COR-L47 (cell line): ENCODE measurements at places on chromosomes 2 and 18.

- DNase-seq: no peak
Observed at GRCh38 chr2:203734276-203734983, 28.0 kb downstream of the CD28 start.

DNA sequence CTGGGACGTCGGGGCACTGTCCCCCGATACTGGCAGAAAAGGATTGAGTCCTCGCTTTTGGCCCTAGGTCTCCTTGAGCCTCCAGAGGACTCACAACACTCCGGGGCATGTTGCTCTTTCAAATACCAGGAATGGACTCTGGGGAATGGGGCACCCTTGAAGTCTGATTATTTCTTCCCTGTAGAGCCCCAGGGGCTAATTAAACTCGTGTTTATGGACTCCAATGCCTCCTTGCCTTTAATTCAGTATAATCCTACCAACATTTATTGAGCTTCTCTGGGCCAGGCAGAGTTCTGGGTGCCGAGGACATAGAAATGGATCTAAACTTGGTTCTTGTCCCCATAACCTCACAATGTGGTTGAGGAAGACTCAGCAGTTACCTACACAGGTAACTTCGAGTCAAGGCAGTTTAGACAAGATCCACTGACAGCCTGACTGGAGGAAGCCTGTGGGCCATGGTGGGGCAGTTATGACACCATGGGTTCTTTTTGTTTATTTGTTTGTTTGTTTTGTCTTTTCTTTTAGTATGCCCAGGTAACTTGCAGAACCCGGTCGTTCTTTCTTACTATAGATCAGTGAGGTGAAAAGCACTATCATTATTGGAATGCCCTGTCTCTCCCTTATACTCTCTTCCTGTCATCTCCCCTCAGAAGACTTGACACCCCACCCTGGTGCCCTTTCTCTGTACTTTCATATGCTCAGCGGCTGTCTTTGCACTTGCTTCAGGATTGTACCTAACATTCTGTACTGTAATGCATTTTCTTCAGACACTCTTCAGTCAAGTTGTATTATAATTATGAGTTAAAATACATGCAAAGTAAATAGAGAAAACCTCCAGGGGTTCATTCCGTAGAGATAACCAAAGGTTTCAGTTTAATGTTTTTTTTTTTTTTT is 3.2 kb downstream of the CFLAR start:
- DNase-seq: peak; percentile 29

GRCh38 chr2:68418419-68418818 is 48.7 kb downstream of the FBXO48 start:
- no peak for DNase-seq

GRCh38 chr2:8169443-8169842 is 512.4 kb upstream of the ID2 start:
- DNase-seq: no peak

DNA sequence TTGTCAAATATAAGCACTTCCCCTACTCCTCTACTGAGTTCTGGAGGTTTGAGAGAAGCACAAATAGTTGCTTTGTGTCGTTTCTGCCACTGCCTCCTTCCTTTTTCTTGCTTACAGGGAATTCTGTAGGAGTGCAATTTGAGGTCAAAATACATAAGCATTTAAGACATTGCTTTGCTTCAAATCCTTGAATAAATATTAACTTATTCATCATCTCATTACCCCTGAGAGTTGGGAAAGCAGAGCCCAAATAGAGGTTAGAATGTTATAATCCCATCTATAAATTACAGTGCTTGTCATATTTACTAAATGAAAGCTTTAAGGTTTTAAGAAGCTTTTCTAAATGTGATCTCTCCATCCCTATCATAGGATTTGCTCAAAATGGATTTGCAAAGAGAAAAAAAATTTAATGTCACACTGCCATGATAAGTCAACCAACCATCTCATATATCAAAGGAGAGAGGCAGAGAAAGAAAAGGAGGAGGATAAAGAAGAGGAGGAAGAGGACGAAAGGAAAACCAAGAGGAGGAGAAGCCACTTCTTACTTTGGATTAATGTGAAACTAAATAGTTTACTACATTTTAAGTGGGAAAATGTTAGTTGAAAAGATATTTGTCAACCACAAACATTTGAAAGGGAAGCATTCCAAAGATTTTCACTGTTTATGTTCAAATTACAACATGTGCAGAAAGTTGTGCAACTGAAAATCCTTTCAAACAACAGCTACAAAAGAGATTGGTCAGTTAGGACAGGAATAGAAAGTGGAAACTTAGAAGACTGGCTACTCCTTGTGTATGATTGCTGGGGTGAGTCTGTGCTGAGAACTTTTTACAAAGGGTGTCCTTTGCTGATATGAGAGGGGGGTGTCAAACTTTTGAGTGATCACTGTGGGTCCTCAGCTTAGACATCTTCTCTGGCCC is 277.3 kb upstream of the FN1 start:
- DNase-seq: no peak

GRCh38 chr2:238645095-238645494 is 202.8 kb upstream of the TWIST2 start:
- no peak for DNase-seq

DNA sequence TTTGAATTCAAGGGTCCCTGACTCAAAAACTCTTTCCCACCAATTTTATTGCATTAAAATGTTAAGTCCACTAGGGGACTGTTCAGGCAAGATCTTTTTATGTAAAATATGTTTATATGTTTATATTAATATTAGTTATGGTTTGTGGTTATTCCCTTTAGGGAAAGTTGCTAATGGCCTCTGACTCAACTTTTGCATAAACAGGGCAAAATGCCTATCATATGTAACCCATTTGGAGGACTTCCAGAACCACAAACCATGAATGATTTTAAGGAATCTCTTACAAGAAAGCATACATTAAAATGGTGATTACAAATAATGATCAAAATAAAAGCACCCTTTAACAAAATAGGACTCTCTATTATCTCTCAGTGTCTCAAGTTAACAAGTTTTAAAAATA is 1484.5 kb upstream of the ZEB2 start:
- DNase-seq: no peak

- DNase-seq: no peak
Observed at GRCh38 chr2:11697103-11697871, 27.3 kb upstream of the NTSR2 start.

DNA sequence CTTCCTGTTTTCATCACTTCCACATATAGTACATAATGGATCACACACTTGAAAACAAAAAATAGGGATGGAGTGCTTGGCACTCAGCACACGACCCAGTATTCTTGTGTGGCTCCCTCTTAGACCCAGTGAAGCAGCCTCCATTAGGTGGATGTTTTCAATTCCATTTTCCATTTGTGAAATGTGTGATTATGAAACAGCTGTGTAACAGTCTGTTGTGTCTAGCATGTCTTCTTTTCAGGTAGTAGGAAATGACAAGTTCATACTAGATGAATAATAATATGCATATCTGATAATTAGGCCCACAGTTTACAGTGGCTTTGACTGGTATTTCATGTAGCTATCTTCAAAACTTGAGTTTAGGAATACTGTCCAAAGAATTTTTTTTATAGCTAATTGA is 35.5 kb downstream of the EML6 start:
- no peak for DNase-seq

DNA sequence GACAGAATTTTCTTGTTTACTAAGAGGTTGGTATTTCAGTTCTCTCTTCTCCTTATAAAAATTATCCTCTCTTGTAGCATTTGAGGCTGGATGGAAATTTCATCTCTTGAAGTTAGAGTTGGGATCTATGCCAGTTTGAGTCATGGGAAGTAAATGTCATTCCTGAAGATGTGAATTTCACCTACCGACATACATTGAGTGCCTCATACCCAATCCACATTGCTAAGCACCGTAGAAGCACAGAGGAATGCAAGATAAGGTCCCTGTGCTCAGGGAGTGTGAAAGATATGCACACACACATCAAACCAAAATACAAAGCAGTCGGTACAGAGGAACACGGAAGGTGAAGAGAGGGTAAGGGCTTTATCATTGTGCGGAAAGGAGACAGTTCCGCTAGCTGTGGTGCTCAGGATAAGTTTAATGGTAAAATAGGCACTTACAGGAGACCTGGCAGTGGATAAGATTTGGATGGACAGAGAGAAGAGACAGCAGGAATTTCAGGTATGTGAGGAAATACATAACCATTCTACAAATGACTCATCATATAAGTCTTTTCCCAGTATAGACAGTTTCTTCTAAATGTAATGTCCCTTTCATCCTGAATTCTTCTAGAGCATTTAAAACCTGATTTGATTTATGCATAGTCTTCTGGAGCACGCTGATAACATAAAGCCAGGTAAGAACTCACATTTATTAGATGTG is 205.3 kb upstream of the ST6GAL2 start:
- DNase-seq: no peak

DNA sequence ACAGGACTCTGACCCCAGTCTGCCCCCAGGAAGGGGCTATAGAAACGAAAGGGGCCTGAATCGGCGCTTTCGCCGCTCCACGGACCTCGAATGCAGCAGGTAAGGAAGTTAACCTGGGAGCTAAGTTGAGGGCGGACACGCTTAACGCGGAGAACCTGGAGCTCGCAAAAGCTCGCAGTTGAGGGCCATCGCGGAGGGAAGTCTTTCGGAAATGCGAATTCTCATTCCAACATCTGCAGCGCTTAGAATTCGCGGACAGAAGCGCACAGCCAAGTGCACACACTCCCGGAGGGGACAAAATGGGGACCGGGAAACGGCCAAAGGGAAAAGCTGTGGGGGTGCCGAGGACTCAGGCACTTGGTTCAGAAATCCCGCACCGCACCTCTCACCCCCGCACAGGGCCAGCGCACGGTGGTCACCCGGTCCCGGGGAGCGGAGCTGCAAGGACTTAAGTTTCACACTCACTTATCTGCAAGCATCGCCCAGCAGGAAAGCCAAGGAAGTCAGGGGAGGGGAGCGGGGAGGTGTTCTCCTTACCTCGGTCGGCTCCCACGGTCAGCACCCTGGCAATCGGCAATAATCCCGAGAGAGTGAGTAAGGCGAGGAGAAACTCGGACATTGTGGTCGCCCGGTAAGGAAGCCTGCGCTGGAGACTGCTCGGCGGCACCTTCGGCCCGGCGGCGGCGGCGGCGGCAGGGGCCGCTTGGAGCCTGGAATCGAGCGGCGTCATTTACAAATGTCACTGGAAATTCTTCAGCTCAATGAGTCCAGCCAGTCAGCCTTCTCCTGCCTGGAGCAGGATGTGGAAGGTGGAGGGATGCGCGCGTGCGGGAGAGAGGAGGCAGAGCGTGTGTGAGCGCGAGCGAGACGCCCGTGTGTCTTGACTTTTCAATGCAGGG is 456 bp downstream of the LRP1B start:
- DNase-seq: peak; percentile 42

DNA sequence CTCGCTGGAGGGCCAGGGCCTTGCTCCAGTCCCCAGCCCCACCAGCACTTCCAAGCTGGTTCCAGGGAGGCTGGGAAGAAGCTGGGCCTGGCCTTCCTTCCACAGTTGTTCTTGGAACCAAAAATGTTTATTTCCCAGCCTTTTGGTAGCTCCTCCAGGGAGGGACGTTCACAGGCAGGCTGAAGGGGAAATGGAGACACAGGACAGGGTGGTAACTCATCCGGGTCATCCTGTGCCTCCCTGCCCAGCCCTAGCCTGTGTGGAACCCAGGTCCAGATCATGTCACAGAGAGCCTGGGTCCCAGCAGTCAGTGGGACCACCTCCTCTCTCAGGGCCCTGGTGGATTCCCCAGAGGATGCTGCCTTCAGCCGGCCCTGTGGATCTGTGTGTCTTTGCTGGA is 12.5 kb upstream of the ARMC9 start:
- DNase-seq: no peak

GRCh38 chr2:127623388-127624319 is 22.3 kb upstream of the GPR17 start:
- DNase-seq: no peak

DNA sequence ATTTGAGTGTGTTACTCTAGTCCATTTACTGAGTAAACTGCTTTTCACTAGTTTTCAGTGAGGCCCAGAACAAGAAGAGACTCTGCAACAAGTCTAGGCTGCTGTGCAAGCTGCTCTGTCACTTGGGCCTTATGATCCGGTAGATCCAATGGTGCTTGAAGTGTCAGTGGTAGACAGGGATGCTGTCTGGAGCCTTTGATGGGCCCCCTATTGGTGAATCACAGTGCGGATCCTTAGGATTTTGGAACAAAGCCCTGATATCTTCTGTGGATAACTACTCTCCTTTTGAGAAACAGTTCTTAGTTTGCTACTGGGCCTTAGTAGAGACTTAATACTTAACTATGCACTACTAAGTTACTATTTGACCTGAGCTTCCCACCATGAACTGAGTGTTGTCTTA is 150.2 kb downstream of the TMEFF2 start:
- no peak for DNase-seq

DNA sequence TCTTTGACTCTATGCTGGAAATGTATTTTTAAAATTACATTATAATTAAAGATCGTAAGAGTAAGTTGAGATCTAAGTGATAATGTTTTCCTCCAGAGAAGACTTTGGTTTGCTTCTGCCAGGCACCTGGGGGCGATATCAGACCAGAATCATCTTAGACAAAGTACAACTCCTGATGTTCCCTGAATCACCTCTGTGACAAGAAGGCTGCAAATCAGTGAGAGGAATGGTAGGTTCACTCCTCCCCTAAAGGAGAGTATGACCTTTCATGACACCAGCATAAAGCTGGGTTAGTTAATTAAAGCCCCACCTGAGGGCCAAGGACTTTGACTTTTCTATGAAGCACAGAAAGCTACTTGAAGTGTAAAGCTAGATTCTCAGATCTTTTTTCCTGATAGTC is 114.4 kb upstream of the DTNA start:
- DNase-seq: peak; percentile 29

- DNase-seq: no peak
Observed at GRCh38 chr2:137467246-137467862, 496.9 kb upstream of the HNMT start.

GRCh38 chr18:76720683-76721082 is 101.7 kb upstream of the ZNF236 start:
- no peak for DNase-seq

DNA sequence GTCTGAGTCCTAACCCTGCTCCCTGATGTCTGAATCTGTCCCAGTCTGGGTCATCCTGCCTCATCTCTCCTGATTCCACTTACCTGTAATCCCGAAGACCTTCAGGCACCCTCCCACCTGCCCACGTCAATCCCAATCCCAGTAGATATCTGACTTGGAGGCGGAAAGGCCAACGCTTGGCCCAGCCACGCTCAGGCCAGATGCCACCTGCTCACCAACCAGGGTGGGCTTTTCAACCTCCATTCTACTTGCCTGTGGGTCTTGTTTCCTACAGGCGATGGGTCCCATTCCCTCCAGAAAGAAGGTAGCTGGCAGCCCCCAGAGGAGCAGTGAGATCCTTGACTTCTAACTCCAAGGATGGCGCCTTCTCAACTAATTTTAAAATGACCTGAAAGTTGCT is 59.7 kb downstream of the INPP5D start:
- no peak for DNase-seq

DNA sequence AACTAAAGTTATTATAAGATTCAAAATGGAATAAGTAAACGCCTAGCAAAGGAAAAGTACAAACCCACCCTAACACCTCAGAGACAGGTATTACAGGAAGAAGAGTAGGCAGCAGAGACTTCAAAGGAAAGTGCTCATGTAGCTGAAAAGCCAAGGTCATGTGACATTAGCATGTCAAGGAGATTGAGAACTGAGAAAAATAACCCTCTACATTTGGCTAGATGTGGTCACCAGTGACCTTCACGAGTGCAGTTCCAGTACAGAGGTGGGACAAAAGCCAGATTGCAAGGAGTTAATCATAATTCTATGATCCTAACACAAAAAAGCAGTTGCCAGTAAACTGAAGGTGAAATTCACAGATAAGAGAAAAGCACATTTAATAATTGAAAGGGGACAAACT is 252.7 kb downstream of the ZEB2 start:
- no peak for DNase-seq
